Fibroblast of lung (primary cell): ENCODE measurements at places on chromosomes 12 and 14.

- H3K4me1 ChIP-seq, result no peaks in the 10 kb centered on the region
- no peak overlapping the region for H3K4me3 ChIP-seq
- H3K27me3 ChIP-seq, result no peaks in the 10 kb centered on the region
- DNase-seq, result peak; percentile 72
Observed at GRCh38 chr12:43444940-43445564, 107.0 kb downstream of the ADAMTS20 start.

GRCh38 chr14:62674563-62675237 is 370.6 kb downstream of the KCNH5 start:
- DNase-seq, result no peak
- no peak overlapping the region for H3K27ac ChIP-seq
- H3K4me3 ChIP-seq, result no peak overlapping the region
- no peaks in the 10 kb centered on the region for H3K4me1 ChIP-seq

DNA sequence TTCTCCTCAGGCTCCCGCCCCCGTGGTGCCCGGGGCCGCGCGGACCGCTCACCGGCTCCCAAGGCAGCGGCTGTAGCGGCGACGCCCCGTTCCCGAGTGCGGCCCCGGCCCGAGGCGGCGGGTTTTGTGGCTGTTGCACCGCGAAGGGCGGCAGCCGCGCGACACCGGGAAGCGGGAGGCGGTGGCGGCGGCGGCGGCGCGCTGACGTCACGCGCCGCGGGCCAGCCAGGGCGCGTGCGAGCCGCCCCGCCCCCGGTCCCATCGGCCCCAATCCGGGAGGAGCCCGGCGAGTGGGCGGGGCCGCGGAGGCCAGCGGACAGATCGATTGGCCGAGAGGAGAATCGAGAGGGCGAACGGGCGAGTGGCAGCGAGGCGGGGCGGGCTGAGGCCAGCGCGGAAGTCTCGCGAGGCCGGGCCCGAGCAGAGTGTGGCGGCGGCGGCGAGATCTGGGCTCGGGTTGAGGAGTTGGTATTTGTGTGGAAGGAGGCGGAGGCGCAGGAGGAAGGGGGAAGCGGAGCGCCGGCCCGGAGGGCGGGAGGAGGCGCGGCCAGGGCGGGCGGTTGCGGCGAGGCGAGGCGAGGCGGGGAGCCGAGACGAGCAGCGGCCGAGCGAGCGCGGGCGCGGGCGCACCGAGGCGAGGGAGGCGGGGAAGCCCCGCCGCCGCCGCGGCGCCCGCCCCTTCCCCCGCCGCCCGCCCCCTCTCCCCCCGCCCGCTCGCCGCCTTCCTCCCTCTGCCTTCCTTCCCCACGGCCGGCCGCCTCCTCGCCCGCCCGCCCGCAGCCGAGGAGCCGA is at the start of gene YY1:
TSS of gene YY1 (plus strand) at position 726 of the 792 bp plus-strand sequence. CDS start 101 bp downstream, outside the sequence.
- no peaks in the 10 kb centered on the region for H3K27me3 ChIP-seq
- DNase-seq, result peak; percentile 95
- peaks cover 10% of the 10 kb centered on the region for H3K4me1 ChIP-seq
- H3K36me3 ChIP-seq, result no peaks in the 10 kb centered on the region

GRCh38 chr12:19035536-19035935 is 94.0 kb upstream of the PLEKHA5 start:
- no peaks in the 10 kb centered on the region for H3K27me3 ChIP-seq
- DNase-seq, result peak; percentile 54
- H3K27ac ChIP-seq, result no peak overlapping the region
- no peaks in the 10 kb centered on the region for H3K36me3 ChIP-seq
- no peak overlapping the region for H3K4me3 ChIP-seq

GRCh38 chr12:101077791-101078528 is 132.1 kb downstream of the SLC5A8 start:
- H3K4me3 ChIP-seq, result no peak overlapping the region
- no peak overlapping the region for H3K27ac ChIP-seq
- H3K27me3 ChIP-seq, result no peaks in the 10 kb centered on the region
- H3K4me1 ChIP-seq, result peaks cover 2% of the 10 kb centered on the region
- no peak for DNase-seq
- no peaks in the 10 kb centered on the region for H3K36me3 ChIP-seq

DNA sequence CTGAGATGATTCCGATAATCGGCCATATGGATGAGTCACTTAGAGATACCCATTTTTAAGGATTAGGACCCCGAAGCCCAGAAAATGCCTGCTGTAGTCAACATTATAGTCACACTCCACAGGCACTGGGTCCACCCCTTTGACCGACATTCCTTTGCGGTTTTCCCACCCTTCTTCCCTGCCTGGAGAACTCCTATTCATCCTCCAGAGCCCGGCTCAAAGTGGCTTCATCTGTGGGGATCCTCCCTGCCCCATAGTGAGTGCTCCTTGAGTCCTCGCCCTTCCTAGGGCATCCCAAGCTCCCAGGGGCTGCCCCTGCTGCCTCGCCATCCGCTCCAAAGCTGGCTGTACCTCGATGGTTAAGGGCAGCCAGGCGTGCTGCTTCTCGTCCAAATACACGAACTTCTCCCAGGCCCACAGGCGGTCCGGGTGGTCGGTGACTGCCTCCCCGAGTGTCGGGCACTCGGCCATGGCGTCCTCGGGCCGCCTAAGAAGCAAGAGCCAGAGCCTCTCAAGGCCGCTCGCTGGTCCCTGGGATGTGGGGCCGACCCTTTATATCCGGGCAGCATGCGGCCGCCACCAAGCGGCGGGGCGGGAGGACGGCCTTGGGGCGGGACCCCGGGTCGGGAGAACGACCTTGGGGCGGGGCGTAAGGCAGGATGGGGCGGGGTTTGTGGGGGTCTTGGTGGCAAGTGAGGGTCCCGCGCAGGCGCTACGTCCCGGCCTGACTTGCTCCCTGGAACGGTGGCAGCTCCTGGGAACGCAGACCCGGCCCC is at the start of gene TCL1A:
TSS of gene TCL1A (minus strand) at position 530 of the 776 bp plus-strand sequence. CDS start at position 471, 59 bp downstream.
- no peak for DNase-seq
- no peaks in the 10 kb centered on the region for H3K36me3 ChIP-seq
- no peak within 1 kb of the TSS for H3K27ac ChIP-seq
- no peak within 1 kb of the TSS for H3K4me3 ChIP-seq

DNA sequence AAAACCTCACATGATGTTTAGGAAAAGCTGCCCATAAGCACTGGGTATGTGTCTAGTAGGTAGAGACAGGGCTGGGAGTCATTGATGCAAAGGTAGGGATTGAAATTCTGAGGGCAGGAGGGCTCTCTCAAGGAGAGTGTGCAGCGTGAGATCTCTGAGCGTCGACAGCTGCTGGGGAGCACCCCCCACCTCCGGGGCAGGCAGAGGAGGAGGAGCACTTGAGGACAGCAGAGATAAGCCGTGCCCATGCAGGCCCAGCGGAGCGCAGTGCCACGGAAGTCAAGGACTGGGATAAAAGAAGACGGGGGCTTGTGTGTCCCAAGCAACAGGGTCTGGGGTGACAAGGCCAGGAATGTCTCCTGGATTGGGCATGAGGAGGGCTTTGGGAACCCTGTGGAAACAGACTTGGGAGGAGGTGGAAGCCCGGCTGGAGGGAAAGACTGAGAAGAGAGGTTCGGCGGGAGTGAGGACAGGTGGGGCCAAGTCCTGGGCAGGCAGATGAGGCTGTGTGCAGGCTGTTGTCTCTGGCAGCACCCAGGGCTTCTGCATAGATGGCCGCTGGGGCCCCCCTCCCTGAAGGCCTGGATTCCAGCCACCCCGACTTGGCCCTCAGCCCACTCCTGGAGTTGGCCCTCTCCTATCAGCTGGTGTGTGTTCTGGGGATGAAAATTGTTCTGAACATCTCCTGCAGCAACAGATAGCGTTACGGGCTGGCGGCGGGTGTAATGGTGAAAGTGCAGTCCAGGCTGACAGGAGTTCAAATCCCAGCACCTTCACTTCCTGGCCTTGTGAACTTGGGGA is 1.9 kb downstream of the CACNA2D4 start:
- H3K4me1 ChIP-seq, result no peaks in the 10 kb centered on the region
- peaks cover 24% of the 10 kb centered on the region for H3K27me3 ChIP-seq
- H3K27ac ChIP-seq, result no peak overlapping the region
- DNase-seq, result no peak

DNA sequence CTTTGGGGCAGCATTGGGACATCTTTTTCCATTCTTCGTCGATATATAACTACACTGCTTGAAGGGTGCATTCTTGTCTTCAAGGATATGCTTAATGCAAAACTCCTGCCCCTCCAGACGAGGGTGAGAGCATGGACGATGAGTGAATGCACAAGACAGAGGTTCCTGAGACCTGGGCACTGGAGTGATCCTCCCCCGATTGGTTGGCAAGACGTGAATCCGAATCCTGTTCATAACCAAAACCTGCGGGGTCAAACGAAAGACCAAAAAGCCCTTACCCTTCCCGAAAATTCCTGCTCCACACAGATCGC is 684 bp downstream of the KANSL2 start:
- H3K27me3 ChIP-seq, result no peaks in the 10 kb centered on the region
- H3K36me3 ChIP-seq, result peaks cover 5% of the 10 kb centered on the region
- H3K27ac ChIP-seq, result peak overlapping the region; percentile 94
- H3K4me1 ChIP-seq, result peaks cover 7% of the 10 kb centered on the region

GRCh38 chr12:40145896-40146295 is 40.0 kb upstream of the SLC2A13 start:
- no peaks in the 10 kb centered on the region for H3K36me3 ChIP-seq
- H3K27me3 ChIP-seq, result no peaks in the 10 kb centered on the region
- no peak for DNase-seq
- H3K4me1 ChIP-seq, result no peaks in the 10 kb centered on the region
- H3K27ac ChIP-seq, result no peak overlapping the region

- peaks cover 14% of the 10 kb centered on the region for H3K4me1 ChIP-seq
- H3K27ac ChIP-seq, result peak overlapping the region; percentile 82
- H3K27me3 ChIP-seq, result no peaks in the 10 kb centered on the region
Observed at GRCh38 chr12:101925361-101925760, 48.0 kb downstream of the DRAM1 start.

- H3K27me3 ChIP-seq, result no peaks in the 10 kb centered on the region
- H3K36me3 ChIP-seq, result no peaks in the 10 kb centered on the region
- H3K4me3 ChIP-seq, result no peak overlapping the region
- H3K27ac ChIP-seq, result no peak overlapping the region
- DNase-seq, result no peak
Observed at GRCh38 chr14:105290621-105291346, 10.0 kb downstream of the BRF1 start.

- peaks cover 9% of the 10 kb centered on the region for H3K4me1 ChIP-seq
- peak overlapping the region; percentile 66 for H3K4me3 ChIP-seq
- peak overlapping the region; percentile 69 for H3K27ac ChIP-seq
Observed at GRCh38 chr14:104794631-104794992, 936 bp downstream of the AKT1 start.

- H3K36me3 ChIP-seq, result no peaks in the 10 kb centered on the region
- H3K27me3 ChIP-seq, result no peaks in the 10 kb centered on the region
- no peak overlapping the region for H3K4me3 ChIP-seq
- no peaks in the 10 kb centered on the region for H3K4me1 ChIP-seq
- DNase-seq, result no peak
Observed at GRCh38 chr12:44127966-44128710, 292.3 kb downstream of the TMEM117 start.

DNA sequence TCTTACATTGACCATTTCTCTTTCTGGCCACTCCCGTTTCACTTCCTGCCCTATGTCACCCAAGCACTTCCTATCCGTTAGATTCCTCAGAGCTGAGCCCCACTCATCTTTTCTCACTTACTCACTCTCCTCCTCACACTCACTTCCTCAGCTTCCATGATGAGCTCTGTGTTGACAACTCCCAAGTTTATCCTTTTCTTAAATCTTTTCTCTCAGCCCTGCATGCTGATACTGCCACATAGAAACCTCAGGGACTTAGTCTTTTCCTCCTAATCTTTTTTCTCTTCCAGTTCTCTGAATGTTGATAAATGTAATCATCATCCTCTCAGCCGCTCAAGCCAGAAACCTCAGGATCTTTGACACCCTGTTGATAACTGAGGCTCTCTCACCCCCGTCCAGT is 99.6 kb downstream of the ANO6 start:
- H3K27me3 ChIP-seq, result no peaks in the 10 kb centered on the region
- no peak for DNase-seq
- peaks cover 4% of the 10 kb centered on the region for H3K4me1 ChIP-seq
- H3K27ac ChIP-seq, result no peak overlapping the region
- no peaks in the 10 kb centered on the region for H3K36me3 ChIP-seq
- no peak overlapping the region for H3K4me3 ChIP-seq

- H3K4me1 ChIP-seq, result no peaks in the 10 kb centered on the region
- no peaks in the 10 kb centered on the region for H3K36me3 ChIP-seq
- no peak overlapping the region for H3K4me3 ChIP-seq
- H3K27me3 ChIP-seq, result no peaks in the 10 kb centered on the region
- DNase-seq, result no peak
Observed at GRCh38 chr14:87874676-87875075, 118.3 kb downstream of the GALC start.

- H3K4me1 ChIP-seq, result no peaks in the 10 kb centered on the region
- H3K27ac ChIP-seq, result no peak overlapping the region
- H3K36me3 ChIP-seq, result no peaks in the 10 kb centered on the region
Observed at GRCh38 chr14:94474581-94475031, 1.4 kb downstream of the SERPINA9 start.

DNA sequence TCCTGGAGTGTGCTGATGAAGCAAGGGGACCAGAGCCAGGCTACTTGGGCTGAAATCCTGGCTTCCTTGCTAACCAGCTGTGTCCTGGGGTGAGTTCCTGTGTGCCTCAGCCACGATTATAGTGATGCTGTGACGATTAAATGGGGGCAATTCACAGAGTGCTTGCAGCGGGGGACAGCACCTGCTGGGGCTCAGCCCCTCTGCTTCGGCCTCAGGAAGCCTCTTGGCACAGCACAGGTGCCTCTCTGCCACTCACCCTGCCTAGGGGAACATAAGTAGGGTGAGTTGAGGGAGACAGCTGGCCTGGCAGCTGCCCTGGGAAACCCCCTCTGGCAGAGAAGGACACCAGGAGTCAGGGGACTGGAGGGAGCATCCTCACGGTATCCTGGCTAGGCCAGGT is 9.4 kb downstream of the KRT80 start:
- no peak overlapping the region for H3K4me3 ChIP-seq
- peaks cover 1% of the 10 kb centered on the region for H3K36me3 ChIP-seq
- peak overlapping the region; percentile 79 for H3K27ac ChIP-seq
- H3K4me1 ChIP-seq, result peaks cover 49% of the 10 kb centered on the region
- H3K27me3 ChIP-seq, result no peaks in the 10 kb centered on the region
- no peak for DNase-seq

DNA sequence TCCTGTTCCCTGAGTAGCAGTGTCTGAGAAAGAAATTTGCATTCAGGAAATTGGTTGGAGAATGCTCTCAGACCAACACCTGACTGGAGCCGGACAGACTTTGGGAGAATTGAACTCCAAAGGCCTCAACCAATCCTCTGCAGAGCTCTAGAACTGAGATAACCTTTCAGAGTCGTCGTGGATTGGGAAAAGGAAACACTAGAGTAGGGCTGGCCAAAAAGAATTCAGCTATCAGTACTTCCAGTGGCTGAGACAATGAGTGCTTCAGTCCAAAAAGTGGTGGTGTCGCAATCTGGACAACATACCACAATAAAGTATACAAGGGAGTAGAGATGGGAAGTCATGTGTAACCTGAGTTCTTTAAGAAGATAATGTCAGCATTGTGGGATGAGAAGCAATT is 377.1 kb downstream of the SLC16A7 start:
- no peaks in the 10 kb centered on the region for H3K27me3 ChIP-seq
- no peak overlapping the region for H3K4me3 ChIP-seq
- peak; percentile 92 for DNase-seq
- no peaks in the 10 kb centered on the region for H3K36me3 ChIP-seq
- H3K4me1 ChIP-seq, result no peaks in the 10 kb centered on the region
- H3K27ac ChIP-seq, result no peak overlapping the region
